ENCODE measurements at places on chromosomes 13 and 19.

GRCh38 chr13:41533266-41534052, 76.1 kb downstream of the RGCC start:
- DNase-seq, result peak; percentile 55

DNA sequence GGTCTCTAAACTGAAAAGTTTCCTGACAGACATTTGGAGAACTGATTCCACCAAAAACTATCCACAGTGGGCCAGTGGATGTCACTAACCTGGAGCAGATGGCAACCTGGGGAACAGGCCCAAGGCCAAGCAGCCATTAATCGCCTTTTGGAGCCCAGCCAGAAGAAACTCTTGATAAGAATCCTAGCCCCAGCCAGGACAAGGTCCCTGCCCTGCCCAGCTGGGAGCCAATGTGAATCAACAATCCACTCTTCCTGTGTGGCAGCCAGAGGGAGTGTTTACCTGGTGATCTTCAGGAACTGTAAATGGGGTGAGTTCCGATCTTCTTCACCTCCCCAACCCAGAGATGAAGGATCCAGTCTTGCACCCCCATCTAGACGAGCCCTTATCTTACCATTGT, 14.5 kb upstream of the IGSF23 start:
- no peak for DNase-seq

DNA sequence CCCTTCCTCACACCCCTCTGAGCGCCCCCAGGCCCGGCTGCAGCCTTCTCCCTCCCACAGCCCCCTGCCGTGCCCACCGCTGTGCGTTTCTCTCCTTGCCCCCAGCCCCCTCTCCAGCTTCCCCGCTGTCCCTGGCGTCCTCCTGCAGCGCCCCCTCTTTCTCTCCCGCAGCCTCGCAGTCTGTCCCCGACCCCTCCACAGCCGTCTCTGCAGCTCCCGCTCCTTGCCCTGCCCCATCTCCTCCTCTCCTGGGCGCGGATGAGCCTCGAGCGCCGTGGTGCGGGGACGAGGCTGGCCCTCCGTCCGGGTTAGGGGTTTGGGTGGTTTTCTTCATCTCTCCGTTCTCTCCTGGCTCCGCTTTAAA, 1.1 kb downstream of the KMT5C start:
- no peak for DNase-seq

DNA sequence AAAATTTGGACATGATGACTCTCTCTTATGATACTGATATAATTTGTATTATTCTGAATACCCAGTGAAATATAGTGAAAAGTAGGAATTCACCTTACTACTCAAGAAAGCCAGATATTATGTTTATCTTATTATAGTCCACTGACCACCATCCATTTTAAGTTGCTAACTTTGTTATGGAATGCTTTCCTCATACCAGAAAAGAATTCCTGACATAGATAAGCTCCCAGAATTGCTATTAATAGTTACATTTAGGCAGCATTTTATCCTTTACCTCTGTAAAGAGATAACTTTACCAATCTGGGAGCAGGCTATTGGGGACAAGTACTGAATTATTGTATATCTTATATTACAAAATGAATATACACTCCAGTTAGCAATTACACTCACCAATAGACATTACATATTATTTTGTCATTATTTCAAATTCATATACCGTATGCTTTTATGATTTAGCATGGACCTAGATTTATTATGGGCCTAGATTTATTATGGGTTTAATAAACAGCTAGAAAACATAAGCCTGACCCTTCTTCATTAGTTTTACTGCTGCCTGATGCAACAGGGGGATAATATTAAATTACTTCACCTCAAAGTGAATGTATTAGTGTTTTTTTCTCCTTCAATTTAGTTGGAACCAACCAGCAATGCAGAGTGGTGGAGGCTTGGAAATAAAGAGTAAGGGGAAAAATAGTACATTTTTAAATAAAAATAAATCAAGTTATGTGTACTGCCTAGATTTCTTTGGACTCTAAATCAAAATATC, 1886.1 kb downstream of the PCDH9 start:
- no peak for DNase-seq

GRCh38 chr13:108711386-108711785, 82.0 kb downstream of the MYO16 start:
- no peak for DNase-seq

DNA sequence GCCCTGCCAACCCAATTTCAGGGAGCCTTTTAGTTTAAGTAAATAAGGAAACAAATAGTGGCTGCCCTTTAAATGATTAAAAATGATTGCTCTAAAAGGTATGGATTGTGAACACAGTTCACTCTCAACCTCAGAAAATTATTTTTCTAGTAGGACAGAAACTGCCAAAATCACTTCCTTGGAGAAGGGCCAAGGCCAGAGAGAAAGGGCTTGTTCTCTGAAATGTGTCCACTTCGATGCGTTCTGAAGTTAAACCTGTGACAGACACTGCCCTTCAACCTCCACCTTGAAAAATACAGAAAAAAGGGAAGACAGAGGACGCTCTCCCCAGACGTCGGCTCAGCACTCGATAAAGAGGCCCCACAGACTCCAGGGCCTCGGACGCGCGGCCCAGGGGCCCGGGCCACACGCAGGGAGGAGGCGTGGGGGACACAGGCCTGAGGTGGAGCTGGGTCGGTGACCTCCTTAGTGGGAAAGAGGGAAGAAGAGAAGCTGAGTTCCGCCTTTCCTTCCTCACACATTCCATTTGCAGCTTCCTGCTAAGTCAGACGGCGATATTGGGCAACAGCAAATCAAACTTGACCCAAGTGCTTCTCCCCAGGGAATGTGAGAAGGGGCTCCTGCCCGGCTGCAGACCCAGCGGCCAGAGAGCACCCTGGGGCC, 63.6 kb downstream of the RASA3 start:
- DNase-seq, result no peak

DNA sequence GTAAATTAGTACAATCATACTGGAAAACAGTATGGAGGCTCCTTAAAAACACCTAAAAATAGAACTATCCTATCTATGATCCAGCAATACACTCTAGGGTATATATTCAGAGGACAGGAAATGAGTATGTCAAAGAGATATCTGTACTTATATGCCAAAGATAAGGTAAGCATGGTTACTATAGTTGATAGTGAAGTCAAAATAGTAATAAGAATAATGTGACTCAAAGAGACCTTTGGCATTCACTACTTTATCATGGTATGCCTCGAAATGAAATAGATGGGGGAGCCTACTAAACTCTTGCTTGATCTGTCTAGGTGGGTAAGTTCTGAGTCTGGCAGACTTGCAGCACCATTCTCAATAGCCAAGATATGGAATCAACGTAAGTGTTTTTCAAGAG, 30.3 kb downstream of the FXYD5 start:
- no peak for DNase-seq

GRCh38 chr19:42185277-42185676, 32.2 kb downstream of the DEDD2 start:
- no peak for DNase-seq

- no peak for DNase-seq
Measured at GRCh38 chr19:13764821-13765394, 586 bp downstream of the MRI1 start.

GRCh38 chr19:23876261-23876660, 38.4 kb upstream of the ZNF726 start:
- DNase-seq, result no peak

GRCh38 chr13:50226515-50227155, 211.4 kb downstream of the KCNRG start:
- DNase-seq, result no peak

- no peak for DNase-seq
Measured at GRCh38 chr19:6213266-6213595, 66.5 kb downstream of the MLLT1 start.

DNA sequence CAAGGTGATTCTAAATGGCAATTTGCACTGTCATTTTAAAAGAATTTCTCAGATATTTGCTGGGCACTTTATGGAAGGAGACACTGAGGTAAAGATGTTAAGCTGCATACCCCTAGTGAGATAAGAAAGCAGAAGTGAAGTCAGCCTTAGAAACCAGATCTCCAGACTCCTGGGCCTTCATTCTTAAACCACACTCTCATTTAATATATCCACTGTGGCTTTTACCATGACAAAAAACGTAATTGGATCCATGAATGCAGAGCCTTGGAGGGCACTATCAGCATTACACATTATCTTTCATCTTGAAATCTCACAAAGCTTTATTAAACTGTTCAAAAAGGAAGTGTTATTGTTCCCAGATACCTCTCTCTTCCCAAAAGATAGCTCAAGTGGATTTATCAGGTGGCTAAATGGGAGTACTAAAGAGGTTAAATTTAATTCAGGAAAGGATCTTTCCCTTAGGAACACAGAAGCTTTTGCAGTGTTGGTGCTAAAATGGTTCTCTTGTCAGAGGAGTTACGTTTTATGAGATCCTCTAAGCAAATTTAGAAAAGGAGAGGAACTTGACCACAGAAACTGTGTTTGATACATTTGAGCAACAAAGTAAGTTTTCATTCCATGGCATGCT, 1060.4 kb downstream of the EFNB2 start:
- DNase-seq, result no peak

GRCh38 chr13:102538938-102539337, 57.8 kb upstream of the TPP2 start:
- no peak for DNase-seq

- no peak for DNase-seq
Measured at GRCh38 chr19:3175781-3176714, 2.5 kb upstream of the S1PR4 start.

Data from vagina (tissue), 2 donors.